ENCODE measurements at places on chromosomes 2 and 18.

DNA sequence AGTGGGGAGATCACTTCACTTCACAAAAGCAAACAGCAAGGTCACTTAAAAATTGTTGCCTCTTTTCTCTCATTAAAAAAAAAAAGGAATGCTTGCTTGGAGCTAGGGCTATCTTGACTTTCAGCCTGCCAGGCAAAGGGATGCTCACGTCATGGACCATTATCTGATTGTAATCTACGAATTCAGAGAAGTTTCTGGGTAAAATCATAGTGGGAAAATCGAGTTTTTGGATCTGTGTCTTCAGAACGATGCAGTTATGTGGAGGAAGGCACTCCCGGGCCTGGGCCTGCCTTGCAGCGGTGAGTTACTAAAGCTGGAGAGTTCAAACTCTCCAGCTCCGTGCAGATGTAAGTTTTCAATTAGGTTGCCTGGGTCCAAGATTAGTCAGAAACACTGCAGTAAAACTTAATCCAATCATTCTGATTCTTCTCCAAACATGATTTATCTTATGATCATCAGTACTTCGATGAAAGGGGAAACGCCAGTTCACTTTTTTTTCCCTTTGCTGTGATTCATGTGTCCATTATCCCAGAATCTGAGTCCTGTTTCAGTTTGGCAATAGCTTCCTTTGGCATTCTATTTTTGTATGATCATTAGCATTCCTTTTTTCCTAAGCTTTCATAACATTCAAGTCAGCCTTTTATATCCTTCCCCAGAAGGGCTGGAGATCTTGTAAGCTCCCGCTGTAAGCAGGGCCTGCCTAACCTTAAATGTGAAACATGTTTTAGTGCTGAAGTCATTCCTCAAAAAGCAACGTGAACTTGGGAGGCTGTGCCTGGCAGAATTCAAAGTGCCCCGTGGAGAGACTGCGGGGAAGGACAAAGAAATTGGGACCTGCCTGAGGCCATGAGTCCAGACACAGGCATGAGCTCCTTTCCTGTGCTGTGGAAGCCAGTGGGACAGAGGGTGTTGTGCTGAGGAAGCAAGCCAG, 119.3 kb upstream of the TWIST2 start:
- DNase-seq: no peak

DNA sequence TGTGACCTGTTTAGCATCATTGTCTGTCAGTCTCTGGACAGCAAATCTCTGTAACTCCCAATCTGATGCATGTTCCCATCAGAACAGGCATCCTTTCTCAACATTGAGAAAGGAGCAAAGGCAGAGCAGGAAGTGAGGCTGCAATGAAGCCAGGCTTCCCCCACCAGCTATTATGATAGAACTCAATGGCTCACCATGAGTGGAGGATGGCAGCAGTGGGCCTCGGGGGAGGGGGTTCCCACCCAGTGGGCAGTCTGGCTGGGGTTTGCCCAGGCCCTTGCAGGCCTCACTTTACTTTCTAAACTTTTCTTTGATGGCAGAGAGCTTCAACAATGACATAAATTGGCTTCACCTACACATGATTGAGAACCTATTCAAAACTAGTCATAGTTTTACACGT, 240.6 kb upstream of the CXCR4 start:
- DNase-seq: no peak

GRCh38 chr2:176317623-176318065, 48.4 kb downstream of the MTX2 start:
- DNase-seq: no peak

DNA sequence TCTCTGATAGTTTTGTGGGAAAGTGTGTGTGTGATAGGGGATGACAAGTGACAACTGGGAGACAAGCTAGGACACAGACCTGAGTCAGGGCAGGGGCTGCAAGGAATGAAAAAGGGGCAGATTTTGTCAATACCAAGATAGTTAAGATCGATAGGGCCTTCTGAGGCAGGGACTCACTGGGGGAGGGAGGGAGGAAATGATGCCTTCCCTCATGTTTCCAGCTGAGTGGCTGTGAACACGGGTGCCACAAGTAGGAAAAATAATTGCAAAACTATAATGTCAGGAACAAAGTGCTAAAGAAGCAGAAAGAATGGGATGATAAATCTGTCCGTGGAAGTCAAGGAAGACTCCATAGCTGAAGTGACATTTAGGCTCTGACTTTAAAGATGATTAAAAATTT, 24.2 kb downstream of the CDH2 start:
- no peak for DNase-seq

GRCh38 chr2:120494446-120494845, 148.5 kb downstream of the INHBB start:
- DNase-seq: no peak

DNA sequence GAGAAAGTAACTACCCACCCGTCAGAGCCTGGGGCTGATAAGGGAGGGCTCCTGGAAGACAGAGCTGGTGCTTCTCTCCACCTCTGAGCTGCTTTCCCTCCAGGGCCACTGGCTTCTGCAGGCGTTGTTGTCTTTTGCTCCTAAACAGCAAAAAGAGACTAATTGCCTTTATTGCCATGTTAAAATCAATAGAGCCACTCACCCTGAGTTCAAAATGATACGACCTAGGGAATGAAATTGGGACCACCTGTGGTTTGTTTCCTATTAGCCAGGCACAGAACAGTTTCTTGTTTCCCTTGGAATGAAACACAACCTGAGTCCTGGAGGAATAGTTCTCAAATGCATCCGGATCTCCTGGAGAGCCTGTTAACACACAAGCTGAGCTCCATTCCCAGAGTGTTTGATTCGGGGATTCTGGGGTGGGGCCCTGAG, 45.8 kb downstream of the TCF7L1 start:
- DNase-seq: no peak

DNA sequence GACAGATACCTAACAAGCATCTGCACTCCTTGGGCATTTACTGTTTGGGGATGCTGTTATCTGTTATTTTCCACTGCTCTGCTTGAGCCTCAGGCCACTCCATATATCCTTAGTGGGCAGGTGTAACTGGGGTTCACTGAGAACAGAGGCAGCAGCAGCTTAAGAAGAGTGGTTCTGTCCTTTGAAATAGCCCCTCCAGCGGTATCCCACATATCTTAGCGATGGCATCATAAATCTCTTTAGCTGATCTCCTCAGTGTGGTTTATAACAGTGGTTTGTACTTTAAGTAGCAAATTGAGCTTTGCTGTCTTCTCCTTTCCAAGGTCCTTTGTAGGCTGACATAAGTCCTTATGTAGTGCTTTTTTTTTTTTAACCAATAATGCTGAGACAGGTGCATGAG, 79.7 kb upstream of the RPRM start:
- no peak for DNase-seq

DNA sequence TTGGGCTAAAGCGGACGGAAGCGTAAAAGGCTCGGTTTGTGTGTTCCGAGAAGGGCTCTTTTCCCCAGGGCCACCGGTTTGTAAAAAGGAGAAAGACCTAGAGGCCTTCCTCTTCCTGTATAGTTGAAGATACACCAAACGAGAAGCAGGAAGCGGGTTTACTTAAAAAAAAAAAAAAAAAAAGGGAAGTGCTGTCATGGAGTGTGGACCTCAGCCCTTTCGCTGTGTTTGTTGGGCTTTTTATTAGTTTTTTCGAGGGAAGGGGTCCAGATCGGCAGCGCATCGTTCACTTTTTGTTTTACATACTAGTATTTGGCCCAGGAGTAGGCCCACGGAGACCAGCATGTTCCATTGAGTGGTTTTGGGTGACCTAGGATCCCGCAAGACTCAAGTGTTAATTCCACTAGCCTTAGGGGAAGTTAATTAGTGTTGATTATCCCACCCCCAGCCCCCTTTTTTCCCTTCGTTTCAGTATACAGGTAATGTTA, 676 bp downstream of the ACTR2 start:
- DNase-seq: no peak

DNA sequence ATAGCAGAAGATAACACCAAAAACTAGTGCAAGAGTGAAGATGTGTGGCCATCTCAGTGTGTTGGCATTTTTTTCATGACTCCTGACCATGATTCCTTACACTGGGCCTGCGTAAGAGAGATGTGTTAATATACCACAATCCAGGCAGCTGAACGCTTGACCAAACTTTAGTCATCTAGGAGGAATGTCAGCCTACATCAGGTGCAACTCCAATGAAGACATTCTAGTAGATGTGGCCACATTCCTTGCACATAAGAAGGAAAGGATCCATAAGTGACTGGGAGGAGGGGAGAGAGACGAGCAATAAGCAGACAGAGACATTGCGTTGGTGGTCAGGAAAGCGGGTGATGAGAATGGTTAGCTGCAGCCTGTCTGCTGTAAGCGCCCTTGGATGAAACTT, 42.6 kb downstream of the CYRIA start:
- no peak for DNase-seq

DNA sequence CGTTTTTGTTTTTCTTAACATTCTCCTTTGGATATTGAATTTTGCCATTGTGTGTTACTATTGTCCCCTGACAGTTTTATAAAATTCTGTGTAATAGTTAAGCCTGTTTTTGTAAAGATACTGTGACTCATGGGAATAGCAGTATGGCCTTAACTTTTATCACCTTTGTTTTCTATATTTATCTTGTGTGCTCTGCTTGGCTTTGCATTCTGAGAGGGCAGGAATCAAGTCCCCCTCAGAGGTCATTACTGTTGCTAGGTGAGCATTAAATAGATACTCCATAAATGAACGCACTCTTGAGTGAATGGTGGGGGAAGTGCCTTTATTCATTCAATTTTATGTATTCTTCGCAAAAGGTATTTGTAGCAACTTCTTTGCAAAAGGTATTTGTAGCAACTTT, 160.0 kb downstream of the PHLPP1 start:
- DNase-seq: no peak

- no peak for DNase-seq
Measured at GRCh38 chr18:57794951-57795728, 8.0 kb downstream of the ATP8B1 start.

DNA sequence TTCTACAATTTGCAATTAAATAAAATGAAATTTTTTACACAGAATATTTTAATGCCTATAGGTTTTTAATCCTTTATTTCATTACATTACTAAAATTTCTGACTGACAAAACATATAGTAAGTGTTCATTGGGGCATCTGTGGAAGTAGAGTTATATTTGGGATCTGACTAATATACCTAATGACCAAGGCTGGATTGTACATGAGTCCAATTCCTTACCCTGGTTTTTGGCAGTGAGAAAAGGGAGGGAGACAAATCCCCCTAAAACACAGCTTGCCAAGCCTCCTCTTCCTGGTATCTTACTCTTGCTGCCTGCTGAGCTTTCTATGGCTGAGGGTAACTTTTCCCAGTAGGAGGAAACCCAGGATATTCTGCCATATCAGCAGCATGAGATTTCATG, 149.4 kb upstream of the CDH20 start:
- DNase-seq: no peak

- no peak for DNase-seq
Measured at GRCh38 chr2:134412639-134412999, 158.7 kb downstream of the MGAT5 start.

- no peak for DNase-seq
Measured at GRCh38 chr2:136236019-136236418, 118.1 kb upstream of the CXCR4 start.

DNA sequence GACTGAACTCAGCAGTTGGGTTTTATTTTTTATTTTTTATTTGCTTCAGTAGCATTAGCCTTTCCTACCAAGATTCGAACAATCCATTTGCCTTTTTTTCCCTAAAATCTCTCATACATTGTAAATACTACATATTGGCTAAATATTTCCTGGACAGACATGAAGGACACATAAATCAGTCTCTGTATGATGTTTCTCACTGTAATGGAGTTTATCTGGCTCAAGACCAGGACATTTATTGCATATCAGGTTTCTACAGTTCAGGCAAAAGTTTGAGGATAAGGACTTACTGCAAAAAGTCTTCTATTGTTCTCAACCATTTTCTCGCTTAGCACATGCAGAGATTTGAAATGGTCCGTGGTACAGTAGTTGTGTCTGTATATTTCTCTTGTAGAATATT, 3.3 kb downstream of the CLUL1 start:
- DNase-seq: no peak

- DNase-seq: no peak
Measured at GRCh38 chr2:21489080-21489479, 365.3 kb downstream of the TDRD15 start.

DNA sequence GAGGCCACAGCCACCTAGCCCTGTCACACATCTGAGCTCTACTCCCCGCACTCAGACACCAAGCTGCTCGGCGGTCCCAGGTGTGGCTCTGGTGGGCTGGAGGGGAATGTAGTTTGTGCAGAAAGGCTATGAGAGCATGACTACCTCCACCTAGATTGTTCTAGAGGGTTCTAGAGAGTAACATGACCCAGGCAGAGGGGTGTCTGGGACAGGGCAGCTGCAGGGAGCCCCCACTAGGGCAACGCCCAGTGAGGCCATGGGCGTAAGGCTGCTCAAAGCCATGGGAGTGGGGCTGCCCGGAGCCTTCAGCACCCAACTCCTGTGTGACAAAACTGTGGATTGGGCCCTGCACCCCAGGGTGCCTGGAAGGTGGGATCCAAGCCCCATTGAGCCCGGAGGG, 511.4 kb upstream of the MYT1L start:
- DNase-seq: no peak

DNA sequence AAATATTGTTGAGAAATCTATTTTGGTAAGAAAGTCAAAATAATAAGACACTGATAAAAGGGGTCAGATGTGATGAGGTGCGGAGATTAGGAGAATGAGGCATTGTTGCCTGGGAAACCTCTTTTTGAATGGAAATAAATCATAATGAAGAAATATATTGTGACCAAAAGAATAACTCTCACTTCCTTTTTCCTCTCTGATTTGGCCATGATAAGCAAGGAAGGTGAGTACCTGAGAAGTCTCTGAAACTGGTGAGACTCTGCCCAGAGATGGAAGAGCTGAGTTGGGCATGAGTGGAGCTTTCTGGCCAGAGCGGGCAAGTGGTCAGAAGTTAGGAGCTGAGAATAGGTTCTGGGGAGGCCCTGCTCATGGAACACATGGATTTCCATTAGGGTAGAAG, 11.8 kb downstream of the LAMA3 start:
- no peak for DNase-seq

- no peak for DNase-seq
Measured at GRCh38 chr2:233892793-233893192, 24.4 kb upstream of the TRPM8 start.

DNA sequence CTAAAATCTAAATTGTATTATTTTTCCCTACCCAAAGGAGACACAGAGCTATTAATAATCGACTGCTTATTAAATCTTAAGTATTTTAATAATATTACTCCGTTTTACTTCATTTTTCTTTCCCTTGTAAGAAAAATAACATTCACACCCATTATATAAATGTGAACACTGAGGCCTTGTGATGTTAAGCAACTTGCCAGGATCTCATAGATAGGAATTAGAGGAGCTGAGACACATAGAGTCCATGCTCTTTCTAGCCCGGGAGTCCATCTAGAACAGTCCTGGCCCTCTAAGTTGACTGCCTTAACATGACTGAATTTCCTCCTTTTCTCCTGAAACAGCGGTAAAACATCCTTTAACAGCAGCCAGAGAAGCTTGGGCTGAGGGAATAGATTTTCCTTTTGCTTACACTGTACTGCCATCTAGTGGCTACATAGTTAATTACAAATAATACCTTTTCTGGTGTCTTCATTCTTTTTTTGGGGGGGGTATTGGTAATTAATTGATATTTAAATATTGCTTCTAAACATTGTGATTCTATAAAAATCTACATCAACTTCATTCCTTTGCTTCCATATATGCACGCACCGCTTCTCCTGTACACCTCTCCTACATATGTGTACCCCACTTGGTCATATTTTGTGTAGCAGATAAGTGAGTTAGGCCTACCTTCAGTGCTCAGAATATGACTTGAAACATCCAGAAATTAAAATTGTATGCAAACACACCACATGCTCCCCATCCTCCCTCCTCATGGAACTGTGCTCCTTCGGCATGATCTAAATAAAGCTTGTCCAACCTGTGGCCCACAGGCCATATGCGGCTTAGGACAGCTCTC, 125.8 kb upstream of the HNMT start:
- DNase-seq: no peak

All from chondrocyte (in vitro differentiated cells).